ENCODE measurements at places on chromosomes 1 and 21.

GRCh38 chr1:148388260-148389026 lies 94.7 kb downstream of the PPIAL4G start:
- no peak for DNase-seq

DNA sequence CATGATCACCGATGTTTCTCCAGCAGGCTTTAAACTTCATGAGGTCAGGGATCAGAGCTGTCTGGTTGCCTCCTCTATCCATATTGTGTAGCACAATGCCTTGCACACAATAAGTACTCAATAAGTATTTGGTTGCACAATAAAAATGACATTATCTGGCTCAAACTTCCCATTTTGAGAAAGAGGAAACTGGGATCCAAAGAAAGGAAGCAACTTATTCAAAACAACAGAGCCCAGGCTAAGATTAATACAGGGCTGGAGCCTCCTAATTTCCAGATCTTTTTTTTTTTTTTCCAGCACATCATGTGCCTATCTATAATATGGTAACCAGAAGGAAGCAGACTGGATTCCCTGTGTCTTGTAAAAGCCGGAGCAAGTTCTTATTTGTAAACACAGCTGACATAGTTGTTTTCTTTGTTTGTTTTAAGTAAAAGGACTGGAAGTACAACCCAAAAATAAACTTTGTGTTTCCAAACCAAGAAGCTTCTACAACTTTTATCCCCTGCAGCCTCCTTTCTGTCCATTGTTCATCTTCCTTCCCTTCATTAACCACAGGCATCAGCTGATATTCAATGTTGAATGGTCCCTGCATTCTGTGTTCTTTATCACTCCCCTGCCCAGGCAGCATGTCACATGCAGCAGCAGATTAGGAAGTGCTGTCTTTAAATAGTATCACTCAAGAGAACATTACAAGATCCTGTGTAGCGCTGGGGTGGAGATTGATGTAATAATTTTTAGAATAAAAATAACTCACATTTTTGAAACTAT lies 71.2 kb upstream of the HOOK1 start:
- no peak for DNase-seq

DNA sequence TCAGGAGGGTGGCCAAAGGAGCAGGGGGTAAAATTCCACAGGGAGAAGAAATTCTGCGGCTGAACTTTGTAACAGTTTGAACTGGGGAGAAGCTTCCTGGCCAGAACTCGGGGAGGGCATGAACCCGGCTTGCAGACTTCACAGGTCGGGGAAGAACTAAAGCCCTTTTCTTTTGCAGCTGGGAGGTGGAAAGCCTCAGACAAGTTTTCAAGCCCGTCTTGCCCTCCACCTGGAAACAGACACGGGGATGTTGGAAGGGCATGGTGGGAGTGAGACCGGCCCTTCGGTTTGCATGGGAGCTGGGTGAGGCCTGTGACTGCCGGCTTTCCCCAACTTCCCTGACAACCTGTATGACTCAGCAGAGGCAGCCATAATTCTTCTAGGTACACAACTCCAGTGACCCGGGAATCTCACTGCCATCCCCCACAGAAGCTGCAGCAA lies 11.3 kb downstream of the THEM4 start:
- DNase-seq = no peak

DNA sequence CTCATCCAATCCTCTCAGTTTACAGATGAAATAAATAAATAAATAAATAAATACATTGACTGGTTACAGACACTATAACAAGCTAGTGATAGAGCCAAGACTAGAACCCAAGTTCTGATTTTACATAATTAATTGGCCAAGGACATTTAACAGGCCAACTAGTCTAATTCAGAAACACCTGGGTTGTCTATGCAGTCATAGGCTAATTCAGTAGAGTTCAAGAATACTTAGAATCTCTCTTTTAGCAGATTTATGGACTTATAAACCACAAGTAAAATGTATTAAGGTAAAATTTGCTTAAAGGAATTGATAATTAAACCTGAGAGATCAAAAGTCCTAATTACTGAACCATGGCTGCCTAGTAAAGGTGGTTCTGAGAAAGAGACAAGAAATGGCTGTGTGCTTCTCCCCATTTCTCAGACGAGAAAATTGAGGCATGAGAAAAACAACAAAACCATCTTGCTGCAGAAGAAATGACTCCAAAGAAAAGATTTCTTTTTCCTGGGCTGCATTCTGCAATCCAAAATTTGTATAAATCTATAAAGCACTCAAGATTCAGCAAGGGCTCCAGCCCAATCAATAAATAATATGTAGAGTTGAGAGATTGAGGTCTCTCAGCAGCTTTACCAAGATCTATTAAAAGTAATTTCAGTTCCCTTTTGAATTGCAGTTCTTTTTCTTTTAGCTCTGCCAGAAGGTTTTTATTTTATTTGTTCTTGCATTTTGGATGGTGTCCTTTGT lies 98.3 kb downstream of the DUSP10 start:
- no peak for DNase-seq

DNA sequence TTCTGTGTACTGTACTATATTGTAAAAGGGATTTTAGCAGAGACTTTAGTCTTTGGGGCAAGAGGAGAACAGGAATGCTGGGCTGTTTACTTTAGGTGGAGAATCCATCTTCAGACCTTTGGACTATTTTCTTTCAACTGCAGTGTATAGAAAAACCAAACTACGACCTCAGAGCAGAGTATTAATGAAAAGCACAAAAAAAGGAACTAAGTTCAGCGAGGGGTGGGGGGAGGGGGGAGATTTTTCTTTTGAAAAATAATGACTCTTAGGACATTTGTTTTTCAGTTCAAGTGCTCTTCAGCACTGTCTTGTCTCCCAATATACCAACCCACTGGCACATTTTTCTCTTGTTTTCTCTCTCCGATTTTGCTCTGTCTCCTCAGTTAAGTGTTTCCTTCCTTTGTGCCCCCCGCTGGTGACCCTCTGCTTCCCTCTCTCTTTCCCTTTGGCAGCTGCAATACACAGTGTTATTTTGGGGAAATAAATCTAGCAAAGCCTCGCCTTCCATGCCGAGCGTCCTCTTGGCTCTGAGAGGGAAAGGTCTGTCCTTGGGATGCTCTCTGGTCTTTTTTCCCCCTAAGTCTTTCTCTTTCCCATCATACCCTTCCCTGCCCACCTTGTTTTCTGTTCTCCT lies 44.8 kb downstream of the ACP6 start:
- DNase-seq = no peak

DNA sequence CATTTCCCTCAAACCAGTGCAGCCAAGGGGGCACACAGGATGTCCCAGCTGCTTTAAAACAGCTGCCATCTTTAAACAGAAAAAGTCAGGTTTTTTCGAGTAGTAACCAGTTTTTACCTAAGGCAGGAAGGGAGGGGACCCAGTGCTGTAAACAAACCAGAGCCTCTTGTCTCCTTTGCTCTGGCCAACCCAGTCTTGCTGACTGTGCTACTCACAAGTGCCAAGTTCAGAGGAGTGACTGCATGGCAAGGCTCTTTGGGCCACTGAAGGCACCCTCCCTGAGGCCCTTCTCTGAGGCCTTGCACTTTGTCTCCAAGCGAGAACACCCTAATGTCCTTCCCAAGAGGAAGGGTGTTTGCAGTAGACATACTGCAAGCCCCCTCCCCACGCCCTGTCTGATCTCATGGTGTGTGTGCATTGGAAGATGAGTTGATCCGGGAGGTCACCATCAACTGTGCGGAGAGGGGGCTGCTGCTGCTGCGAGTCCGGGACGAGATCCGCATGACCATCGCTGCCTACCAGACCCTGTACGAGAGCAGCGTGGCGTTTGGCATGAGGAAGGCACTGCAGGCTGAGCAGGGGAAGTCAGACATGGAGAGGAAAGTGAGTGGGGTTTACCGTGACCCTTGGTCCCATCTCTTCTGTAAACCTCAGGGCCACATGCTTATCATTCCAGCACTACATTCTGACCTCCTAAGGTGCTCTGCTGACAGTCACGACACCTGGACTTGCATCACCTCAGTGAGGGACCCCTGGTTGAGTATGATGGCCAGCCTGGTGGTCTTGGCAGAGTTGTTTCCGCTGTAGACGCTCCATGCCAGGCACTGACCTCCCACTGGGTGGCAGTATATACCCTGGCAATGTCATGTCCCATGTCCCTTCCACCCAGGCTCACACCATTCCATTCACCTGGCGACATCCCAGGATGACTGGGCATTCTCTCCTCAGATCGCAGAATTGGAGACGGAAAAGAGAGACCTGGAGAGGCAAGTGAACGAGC lies 4.7 kb downstream of the DNALI1 start:
- no peak for DNase-seq

DNA sequence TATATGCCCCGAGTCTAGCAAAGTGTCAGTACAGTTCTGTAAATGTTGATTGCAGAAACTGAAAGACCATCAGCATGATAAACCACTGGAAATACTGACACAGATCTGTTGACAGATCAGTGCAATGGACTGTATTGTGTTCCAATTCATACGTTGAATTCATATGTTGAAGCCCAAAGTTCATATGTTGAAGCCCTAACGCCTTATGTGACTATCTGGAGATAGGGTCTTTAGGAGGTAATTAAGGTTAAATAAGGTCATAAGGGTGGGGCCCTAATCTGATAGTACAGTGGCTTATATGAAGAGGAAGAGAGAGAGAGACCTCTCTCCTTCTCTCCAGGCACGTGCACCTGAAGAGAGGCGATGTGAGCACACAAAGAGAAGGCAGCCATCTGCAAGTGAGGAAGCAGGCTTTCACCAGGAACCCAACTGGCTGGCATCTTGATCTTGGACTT lies 144.7 kb downstream of the MRPL39 start:
- no peak for DNase-seq

DNA sequence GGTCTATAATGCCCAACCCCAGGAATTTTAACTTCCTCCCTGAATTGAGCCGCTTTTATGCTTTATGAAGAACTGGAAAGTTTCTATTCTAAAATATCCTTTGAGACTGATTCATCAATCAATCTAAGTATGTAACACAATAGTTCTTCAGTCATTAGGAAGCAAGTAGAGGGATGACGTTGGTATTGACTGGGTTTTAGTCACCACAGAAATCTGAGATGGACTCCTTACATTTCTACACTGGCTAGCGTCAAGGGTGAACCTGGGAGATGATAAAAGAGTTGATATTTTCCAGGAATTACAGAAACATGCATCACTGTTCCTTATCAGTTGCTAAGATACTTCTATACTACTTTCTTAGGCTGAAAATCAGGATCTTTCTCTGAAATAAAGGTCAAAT lies 308.0 kb downstream of the HMCN1 start:
- no peak for DNase-seq

DNA sequence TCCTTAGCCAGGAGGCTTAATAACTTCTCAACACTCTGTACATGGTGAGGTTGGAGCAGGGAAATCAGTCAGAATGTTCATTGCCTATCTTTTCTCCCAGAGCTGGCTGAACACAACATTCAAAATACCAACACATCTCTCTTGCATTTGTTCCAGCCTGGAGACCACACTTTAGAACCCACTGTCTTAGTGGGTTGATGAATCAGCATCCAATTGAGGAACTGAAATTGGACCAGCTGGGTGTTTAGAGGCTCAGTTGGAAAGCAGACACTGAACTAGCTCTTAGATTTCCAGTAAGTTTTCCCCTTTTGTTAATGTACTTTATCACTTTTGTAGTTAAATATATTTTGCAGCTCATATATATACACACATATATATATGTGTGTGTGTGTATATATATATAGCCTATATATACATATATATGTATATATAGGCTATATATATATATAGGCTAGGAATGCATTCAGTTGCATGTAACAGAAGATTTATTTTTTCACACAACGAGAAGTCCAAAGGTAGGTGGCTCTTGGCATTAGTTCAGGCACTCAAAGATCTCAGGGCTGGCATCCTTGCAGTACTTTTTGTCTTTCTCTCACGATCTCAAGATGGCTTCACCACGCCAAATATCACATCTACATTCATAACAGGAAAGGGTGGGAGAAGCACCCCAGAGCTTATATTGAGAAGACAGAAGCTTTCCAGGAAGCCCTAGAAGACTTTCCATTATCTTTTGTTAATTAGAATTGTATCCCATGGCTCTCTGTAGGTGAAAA lies 35.0 kb upstream of the HUNK start:
- DNase-seq = no peak

GRCh38 chr1:240691909-240692705 lies 80.2 kb upstream of the GREM2 start:
- no peak for DNase-seq

- no peak for DNase-seq
These were observed 35.6 kb downstream of the SMYD2 start for GRCh38 chr1:214316593-214316992.

DNA sequence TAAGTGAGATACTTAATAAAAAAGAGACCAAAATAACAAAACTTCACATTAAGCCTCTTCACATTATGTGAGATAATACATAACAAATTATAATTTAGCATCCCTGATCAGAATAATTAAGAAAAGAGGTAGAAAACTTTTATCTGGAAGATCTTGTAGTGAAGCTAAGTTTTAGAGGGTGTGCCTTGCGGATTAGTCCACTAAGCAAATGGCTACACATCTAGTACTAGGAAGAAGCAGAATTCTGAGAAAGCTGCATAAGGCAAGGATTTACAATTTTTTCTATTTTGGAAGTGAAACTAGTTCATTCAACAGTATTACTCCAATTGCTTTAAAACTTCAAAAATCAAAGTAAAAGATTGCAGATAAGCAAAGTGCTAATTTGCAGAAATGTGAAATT lies 3.5 kb downstream of the YOD1 start:
- no peak for DNase-seq

DNA sequence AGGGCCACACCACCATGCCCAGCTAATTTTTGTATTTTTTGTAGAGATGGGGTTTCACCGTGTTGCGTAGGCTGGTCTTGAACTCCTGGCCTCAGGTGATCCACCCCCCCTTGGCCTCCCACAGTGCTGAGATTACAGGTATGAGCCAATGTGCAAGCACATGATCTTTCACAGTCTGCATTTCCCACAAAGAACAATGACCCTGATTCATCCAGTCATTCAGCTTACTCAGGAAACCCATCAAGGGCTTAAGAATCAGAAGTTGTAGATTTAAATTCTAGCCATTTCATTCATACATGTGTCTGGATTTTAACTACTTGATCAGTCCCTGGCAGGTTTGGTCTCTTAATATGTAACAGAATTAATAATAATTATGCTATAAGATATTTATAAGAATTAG lies 2065.7 kb downstream of the MRPL39 start:
- no peak for DNase-seq

- DNase-seq = peak; percentile 79
These were observed 5.5 kb downstream of the MFSD2A start for GRCh38 chr1:39960431-39960958.

DNA sequence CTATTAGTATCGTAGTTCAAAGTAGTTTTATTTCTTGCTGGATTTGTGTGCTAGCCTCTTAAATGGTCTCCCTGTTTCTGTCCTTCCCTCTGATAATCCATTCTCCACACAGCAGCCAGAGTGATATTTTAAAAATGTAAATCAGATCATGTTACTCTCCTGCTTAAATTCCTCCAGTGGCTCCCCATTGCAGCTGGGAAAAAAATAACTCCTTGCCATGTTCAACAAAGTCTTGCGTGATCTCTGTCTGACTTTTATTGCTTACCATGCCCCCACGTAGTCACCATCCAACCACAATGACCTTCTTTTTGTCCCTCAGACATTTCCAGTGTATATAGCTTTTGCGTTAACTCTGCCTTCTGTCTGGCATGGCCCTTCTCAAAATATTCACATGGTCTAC lies 178.8 kb downstream of the FGGY start:
- DNase-seq = no peak

Measured in NCI-H1436 treated with DMSO at 0.1 percent for 48 hours (cell line).